ENCODE measurements at places on chromosomes 2 and 18.
A peak's percentile ranks its signal among the peaks of the same experiment; 100 is the strongest.

GRCh38 chr2:36562973-36563532, 34.9 kb downstream of the FEZ2 start:
- DNase-seq: peak; percentile 49

- no peak for DNase-seq
These were observed 50.9 kb downstream of the ADI1 start for GRCh38 chr2:3468296-3468988.

GRCh38 chr2:196925768-196926561, 542 bp downstream of the PGAP1 start:
- peak; percentile 16 for DNase-seq

- DNase-seq: no peak
These were observed 161.1 kb downstream of the PDE1A start for GRCh38 chr2:182265718-182266117.

DNA sequence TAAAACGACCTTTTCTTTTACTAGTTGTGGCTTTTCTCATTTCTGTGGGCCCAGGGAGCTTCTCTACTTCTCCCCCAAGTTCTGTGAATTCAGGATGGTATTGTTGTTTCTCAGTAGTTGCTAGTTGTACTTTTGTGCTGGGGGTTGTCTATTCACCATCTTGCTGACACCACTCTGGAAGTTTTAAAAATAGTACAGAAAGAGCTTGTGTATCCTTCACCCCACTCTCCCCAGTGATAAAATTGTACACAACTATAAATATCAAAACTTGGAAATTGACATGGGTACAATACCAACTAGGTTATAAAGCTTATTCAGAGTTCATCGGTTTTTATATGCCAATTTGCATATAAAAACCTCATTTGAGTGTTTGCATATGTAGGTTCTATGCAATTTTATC, 45.3 kb upstream of the REEP1 start:
- no peak for DNase-seq

GRCh38 chr2:45772038-45772437, 120.6 kb downstream of the PRKCE start:
- DNase-seq: no peak

- DNase-seq: peak; percentile 63
These were observed 296.9 kb upstream of the CYRIA start for GRCh38 chr2:16962505-16962904.

DNA sequence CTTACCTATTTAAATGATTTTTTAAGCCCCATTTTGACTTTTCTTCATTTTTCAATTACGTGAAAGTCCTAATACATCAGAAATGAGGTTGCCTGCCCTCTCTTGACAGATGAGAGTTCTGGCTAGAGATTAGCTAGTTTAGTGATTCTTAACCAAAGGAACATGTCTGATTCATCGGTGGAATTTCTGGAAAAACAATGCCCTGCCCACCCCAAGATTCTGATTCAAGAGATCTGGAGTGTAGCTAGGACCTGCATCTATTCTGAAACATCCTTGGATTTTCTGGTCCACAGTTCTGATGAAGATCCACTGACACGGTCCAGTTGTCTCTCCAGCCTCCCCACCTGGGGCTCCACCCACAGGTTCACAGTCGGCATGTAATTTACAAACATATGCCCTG, 111.2 kb downstream of the KLF7 start:
- DNase-seq: peak; percentile 43

DNA sequence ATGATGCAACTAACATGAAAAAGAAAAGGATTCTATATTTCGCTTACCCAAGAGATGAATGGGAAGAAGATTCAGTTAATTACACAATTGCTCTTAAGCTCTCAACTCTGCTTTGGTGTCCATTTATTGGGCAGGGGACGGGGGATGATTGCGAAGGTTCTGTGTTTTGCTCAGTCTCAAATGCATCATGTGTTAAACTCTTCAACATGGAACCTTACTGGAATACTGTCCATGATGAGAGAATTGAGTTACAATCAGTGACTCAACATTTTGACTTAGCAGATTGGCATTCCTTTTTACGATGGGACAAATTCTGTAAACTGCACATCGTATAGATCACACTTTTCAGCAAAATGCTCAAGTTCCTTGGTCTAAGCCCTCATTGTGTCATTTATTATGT, 135.6 kb downstream of the RBMS1 start:
- DNase-seq: peak; percentile 77

GRCh38 chr2:168780669-168781071, 21.8 kb upstream of the NOSTRIN start:
- DNase-seq: no peak

DNA sequence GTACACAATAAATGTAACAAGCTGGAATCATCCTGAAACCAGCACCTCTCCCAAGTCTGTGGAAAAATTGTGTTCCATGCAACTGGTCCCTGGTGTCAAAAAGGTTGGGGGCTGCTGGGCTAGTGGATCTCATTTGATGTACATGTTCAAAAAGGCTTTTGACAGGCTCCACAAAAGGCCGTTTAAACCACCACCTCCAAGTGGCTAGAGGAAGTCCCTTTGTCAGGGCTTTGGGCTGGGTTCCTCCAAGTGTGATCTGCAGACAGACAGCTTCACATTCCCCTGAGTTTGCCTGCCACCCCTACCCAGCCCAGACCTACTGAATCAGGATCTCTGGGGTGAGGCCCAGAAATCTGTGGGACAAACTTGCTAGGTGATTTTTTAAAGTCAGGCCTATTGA, 84.7 kb downstream of the TGFA start:
- no peak for DNase-seq

- DNase-seq: no peak
These were observed 137.7 kb downstream of the THNSL2 start for GRCh38 chr2:88307817-88308216.

DNA sequence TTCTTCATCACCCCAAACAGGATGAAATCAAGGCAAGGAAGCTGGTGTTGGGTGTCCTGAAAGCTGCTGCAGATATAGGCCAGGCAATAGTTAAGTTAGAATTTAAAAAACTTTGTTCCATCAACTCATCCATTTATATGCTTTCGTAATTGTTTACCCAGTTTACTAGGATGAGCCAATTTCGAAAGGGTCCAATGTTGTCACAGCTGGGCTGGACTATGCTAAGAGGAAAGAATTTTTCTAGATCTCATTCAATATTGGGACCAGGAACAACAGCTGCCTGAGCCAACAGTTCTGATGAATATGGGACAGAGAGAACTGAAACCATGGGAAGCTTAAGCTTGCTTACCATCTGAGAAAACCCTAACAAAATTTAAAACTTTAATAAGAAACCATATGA, 21.6 kb upstream of the SP3 start:
- no peak for DNase-seq

DNA sequence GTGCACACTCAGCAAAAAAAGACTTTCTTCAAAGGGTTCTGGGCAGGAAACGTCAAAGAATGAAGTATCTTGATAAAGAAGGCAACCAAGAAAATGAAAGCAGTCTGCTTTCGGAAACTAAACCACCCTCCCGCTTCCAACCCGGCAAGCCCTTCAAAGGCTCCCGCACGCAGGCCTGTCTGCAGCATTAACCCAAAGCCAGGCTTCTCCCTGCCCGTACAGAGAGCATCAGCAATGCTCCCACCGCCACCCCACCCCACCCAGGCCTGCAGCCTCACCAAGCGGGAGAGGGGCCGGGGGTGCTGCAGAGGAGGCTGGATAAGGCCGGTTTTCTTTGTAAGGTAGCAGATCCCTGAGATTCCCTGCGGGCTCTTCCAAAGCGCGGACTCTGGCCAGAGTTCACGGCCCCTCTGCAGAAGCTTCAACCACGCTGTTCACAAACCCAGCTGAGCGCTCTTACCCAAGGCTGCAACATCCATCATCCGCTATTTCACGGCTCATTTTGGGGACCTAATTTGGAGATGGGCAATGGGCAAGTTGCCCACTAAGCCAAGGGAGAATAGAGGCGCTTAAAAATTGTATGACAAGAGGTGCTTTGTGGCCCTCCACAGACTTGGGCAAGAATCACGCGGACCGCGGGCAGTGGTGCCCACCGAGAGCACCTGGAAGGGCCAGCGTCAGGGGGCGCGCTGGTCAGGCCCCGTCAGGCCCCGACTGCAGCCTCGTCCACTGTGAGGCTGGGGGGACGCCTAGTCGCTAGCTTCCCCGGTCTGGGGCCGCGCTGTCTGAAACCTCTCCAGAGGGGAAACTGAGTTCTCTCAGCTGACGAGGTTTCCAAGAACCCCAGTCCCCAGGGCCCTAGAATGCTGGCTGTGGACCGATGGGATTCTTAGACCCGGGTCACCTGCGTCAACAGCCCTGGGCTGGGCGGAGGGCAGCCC, 225.4 kb upstream of the ID2 start:
- DNase-seq: peak; percentile 10

GRCh38 chr18:79512461-79513380, 117.0 kb downstream of the NFATC1 start:
- DNase-seq: no peak

GRCh38 chr2:7738596-7738995, 821.4 kb downstream of the RNF144A start:
- peak; percentile 26 for DNase-seq

DNA sequence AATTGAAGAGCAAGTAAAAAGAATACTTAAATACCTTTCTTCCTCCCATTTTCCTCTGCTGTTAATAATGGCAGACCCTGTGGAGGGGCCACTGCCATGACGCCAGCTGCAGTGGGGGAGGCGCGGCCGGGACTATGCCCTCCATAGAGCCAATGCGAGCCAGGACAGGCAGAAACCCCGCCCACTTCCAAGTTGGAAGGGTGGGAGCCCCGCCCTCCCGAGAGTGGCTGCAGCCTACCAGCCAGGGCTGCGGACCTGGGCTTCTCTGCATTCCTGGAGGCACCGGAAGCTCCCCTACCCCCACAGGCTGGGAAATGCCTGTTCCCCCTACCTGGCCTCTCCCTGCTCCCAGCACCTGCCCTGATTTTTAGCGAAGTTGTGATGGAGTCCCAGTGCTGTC, 439.4 kb upstream of the CDH19 start:
- DNase-seq: no peak

GRCh38 chr2:32947076-32947483, 327 bp downstream of the LTBP1 start:
- DNase-seq: no peak

- no peak for DNase-seq
These were observed 94.8 kb upstream of the ARL5A start for GRCh38 chr2:151922845-151923666.

DNA sequence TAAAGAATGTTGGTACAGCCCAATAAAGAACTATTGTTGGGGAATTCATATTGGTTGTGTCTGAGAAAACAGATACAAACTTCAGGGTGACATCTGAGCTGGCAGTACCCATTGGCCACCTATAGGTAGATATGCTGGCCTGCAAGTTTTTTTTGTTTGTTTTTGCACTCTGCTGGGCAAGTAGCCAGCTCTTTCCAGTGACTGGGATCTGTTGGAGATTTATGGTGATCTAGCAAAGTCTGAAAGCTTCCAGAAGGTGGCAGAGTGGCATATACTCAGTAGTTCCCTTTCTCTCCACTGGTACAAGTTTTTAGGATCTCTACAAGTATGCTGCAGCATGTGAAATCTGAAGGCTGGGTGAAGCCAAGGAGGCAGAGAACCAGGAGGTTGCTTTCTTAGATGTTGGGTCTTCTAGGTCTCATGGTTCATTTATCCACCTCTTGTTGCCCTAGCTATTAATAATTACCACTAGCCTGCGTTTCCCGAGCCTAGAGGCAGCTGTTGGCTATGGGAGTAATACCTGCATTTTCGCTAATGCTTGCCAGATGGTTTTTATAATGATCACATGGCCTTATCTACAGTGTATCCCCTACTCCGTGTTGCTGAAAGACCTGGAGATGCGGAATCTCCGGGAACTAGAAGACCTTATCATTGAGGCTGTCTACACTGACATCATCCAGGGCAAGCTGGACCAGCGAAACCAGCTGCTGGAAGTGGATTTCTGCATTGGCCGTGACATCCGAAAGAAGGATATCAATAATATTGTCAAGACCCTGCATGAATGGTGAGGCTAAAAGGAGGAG, 9.5 kb downstream of the COPS7B start:
- DNase-seq: peak; percentile 50

DNA sequence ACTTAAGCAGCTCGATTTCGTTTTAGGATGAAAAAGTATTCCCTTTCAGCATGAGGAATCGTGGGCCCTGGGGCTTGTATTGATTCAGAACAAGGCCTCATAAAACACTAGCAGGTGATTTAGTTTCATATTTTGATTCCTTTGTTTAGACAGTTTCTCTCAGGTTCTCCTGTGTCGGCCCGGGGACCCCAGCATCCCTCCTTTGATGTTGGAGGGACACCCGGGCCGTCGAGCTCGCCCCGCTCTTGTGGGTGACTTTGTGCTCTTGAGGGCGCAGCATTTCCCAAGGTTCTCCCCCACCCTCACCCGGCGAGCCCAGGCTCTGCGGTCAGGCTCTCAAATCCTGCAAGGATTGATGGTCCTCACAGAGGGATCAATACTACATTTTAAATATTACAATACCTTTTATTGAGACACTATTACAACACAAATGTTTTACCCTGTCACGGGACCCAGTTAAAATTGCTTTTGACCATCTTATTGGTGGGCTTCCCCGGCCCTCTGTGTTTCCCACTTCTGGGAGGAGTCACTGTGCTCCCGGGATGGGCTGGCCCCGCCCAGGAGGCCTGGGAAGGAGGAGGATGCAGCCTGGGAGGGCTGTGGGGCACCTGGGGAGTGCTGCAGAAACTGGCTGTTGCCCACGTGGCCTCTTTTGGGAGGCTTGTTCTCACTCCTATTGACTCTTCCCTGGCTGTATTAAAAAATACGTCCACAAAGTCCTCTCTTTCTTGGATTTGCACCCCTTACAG, 222.6 kb downstream of the INSIG2 start:
- DNase-seq: peak; percentile 34

- peak; percentile 76 for DNase-seq
These were observed 135.2 kb upstream of the EPC2 start for GRCh38 chr2:148509288-148509902.

GRCh38 chr2:166060191-166060590, 67.6 kb downstream of the SCN1A start:
- DNase-seq: no peak

Measured in fibroblast of skin of abdomen (primary cell).